Activated CD4-positive, alpha-beta T cell treated with anti-CD3 and anti-CD28 coated beads for 4 hours (primary cell): ENCODE measurements at places on chromosomes 5 and 9.

DNA sequence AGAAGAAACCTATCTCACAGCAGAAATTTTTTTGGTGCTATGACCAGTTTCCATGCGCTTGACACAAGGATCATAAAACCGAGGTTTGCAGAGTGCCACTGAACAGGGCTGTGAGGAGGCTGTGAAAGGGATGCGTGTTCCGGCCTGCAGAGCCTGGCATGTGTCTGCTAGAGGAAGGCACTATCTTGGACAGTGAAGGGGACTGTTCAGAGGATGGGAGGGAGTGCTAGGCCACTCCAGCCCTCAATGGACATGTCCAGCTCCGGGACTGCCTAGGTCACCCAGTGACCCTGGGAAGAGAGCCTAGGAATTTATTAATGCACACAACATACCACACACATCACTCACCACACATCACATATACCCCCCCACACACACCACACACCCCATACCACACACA is 275.9 kb downstream of the GADD45G start:
- DNase-seq = no peak

DNA sequence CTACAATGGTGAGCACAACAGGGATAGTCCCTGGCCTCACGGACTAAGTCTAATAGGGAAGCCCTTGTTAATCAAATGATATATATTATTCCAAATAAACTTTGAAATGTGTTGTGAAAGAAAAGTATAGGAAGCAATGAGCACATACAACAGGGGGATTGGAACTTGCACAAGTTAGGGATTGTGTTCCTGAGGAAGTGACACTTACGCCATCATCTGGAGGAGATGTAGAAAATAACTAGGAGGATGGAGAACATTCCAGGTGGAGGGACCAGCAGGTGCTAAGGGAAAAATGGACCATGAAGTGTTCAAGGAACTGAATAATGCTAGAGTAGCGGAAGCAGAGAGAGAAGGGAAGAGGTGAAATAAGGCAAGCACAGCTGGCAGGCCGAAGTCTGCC is 18.8 kb upstream of the RPS23 start:
- DNase-seq = no peak

DNA sequence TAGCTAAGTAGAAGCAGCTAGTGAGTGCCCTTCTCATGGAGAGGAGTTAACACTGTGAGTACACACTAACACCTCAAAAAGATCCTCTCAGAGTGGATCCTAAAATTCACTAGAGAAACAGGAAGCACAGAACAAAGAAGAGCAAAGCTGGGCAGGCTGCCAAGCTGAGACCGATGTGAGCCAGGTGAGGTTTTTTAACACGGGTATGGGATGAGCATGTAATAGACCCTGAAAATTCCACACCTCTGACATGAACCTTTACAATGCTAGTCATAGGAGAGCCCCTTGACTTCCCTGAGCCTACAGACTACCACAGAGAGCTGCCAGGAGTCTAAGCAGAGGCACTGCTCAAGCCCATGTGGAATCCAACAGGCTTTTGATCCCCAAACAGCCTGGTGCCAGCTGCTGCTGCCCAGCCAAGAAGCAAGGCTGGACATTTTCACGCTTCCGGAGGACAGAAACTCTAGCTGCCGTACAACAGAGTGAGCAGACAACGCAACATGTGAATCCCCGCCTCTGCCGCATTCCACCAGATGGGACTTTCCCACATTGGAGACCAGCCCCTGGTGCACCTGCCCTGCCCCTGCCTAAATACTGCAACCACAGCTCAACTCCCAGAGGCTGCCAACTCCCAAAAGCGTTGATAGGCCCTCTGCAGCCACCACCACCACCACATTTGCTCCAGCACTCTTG is 280.8 kb downstream of the CDH10 start:
- no peak for DNase-seq

DNA sequence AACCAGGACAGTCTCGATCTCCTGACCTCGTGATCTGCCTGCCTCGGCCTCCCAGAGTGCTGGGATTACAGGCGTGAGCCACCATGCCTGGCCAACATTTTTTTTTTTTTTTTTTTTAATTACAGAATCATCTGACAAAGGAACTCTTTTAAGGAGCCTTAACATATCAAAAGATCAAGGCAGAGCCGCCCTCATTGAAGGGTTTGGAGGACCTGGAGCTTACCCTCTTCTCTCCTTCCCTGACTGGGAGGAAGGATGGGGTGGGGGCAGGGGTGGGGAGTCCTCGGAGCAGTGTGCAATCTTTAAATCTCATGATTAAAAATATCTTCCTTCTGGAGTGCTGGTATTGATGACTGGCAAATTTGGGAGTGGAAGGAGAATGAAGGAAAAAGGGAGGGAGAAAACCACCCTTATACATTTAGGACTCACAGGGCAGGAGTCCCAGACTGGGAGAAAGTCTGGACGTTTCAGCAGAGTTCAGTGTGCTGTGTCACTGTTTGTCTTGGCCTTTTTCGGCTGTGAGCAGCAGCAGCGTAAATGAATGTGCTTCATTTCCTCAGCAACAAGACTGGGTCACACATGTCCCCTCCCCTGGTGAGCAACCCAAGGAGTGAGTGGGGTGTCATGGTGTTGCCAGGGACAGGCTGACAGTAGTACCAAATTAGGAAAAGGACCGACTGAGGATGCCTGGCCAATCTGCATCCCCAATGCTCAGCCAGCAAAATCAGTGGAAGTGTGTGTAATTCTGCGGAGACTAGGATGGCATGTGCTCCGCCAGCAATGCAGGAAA is 115.3 kb upstream of the BNC2 start:
- DNase-seq = no peak

GRCh38 chr5:121853850-121854249 is 2.2 kb downstream of the FTMT start:
- no peak for DNase-seq

DNA sequence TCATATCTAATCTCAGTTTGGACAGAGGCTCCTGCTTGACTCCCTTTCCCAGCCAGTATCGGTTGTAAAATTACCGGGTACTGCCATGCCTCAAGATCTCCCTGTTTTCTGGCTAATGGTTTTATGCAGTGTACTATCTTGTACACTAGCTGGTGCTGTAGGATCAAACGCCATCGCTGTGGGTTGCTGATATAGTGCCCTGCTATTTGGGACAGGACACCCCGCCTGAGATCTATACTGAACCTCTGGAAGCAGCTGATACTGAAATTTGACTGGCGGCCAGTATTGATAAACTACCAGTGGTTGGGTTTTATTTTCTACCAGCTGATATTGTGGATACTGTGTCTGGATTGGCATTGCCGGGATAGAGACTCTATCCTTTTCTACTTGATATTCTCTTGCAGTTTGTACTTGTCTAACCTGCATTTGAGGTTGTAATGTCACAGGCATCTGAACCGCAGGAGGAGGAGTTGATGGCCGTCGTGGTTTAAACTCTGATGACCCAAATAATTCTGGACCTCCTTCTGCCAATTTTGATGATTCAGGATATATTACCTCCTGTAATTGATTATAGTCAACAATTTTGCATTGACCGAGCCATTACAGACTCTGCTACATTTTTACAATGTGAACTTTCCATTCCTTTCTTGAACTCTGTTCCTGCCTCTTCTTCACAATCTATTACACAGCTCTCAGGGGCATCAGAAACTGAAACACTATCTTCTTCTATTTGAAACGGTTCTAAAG is 112.5 kb upstream of the LARP1 start:
- no peak for DNase-seq

- DNase-seq = no peak
Measured at GRCh38 chr9:93182572-93182971, 1.4 kb upstream of the WNK2 start.

- no peak for DNase-seq
Measured at GRCh38 chr5:137061382-137061781, 437.7 kb downstream of the SPOCK1 start.

GRCh38 chr5:2169430-2169808 is 286.7 kb upstream of the IRX4 start:
- no peak for DNase-seq

DNA sequence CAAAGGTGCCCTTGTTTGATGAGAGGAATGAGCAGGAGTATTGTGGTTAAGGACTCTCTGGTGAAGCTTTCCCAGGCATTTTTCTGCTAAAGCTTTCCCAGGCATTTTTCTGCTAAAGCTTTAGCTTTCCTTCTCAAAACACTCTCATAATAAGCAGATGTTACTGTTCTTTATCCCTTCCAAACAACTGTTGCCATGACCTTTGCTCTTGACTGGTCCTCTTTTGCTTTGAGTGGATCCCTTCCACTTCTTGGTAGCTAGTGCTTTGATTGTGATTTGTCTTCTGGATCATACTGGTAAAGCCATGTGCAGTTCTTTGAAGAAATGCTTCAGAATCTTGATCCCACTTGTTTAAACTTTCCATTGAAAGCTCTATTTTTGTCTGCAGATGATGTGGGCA is 85.8 kb downstream of the GPBP1 start:
- no peak for DNase-seq

- DNase-seq = peak; percentile 22
Measured at GRCh38 chr5:9545992-9546851, at the start of gene SEMA5A. TSS of gene SEMA5A (minus strand) at chr5:9546075. CDS start at chr5:9379946, 166,129 bp downstream.

DNA sequence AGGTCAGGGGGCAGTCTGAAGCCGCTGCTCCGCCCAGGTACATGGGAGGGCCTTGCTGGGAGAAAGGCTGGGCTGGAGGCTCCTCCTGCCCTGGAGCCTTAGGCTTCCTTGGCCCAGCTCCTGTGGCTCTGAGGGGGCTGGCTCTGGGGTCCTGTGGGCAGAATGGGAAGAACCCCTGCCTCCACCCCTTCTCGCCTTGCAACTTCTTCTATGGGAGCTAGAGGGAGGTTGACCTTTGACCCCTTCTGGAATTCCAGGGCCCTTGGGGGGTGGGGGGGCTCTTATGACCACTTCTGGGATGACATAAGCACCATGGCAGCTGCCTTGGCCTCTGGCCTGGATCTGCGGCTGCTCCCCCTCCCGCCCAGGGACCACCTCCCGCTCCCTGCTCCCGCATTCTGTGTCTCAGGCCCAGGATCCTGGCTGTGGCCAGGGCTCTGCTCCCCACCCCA is 32.2 kb downstream of the IER5L start:
- DNase-seq = no peak

- DNase-seq = no peak
Measured at GRCh38 chr9:91474656-91475055, 51.0 kb upstream of the NFIL3 start.

GRCh38 chr5:125440905-125441304 is 694.5 kb upstream of the ZNF608 start:
- DNase-seq = no peak
